ENCODE measurements at places on chromosomes 4 and X. TPM values are rescaled to one million over a fixed set of nuclear protein-coding genes. Genes with fewer than 3 reads are reported as not detected.
A peak's percentile ranks its signal among the peaks of the same experiment; 100 is the strongest.

The MAGEB17 gene
- total RNA-seq, result not detected

DNA sequence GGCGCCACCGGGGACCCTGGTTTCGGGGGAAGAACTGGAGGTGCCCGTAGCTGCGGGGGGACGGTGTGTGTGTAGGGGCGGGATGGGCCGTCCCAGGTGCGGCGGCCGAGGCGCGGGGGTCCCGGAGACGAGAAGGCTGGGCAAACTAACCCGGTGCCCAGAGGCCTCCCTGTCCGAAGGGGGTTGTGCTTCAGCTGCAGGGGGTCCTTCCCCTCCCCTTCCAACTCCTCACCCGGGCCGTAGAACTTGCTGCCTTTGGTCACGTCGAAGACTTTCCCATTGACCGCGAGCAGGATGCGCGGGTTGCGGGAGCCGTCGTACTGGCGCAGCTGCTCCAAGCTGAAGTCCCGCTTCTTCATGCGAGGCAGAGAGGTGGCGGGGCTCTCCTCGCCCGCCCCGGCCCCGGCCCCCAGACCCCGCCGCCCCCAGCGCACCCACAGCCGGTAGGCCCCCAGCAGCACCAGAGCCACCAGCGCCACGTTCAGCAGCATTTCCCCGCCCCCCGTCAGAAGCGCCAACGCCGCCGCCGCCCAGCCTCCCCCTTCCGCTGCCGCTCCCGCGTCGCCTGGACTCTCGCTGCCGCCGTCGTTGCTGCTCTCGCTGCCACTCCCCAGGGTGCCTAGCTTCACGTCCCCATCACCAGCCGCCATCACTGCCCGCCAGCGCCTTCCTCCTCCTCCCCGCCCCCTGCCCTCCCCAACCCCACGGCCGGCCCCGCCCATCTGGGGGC lies at the start of gene PGRMC2:
Gene PGRMC2 (minus strand): TSS at position 673 of the 730 bp plus-strand sequence. CDS start 23 bp downstream, at position 650.
- peak; percentile 44 for DNase-seq

DNA sequence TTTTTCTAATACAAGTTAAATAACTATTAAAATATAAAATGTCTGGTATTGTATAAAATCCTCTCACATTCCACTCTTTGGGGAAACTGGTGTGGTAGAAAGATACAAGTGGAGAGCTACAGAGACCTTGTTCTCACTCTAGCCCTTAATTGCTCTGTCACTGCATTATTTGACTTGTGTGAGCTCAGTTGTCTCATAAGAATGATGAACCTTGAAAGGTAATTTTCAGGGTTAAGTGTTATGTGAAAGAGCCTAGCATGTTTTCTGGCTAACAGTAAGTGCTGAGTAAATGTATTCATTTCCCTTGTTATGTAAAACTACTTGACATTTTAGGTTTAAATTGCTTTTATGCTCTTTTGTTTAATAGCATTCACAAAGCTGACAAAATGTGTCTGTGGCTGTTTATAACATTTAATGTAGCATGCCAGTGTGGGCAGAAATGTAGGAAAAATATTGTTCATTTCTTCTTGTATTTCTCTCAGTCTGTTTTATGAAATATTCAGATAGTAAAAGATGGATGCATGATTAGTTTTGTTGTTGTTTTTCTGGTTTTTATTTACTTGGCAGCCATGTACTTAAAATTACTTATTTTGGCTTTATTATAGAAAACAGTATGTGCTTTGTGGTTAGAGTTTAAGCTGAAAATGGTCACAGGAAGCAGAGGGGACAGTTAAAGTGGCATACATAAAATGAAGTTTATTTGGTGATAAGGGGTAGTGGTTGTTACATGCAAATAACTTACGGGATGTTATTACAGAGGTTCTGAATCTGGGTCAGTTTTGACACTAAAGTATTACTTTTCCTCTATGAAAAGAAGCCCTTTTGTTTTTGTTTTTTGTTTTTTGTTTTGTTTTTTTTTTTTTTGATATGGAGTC lies 29.2 kb downstream of the SLAIN2 start:
- DNase-seq, result no peak

The P2RY4 gene
- 0.48 TPM for total RNA-seq

The WWC2 gene
- 36.8 TPM for total RNA-seq

- peak; percentile 66 for DNase-seq
These were observed 93.6 kb upstream of the FTHL17 start for GRCh38 chrX:31165241-31166035.

The FRAS1 gene
- total RNA-seq, result 47.7 TPM

- DNase-seq, result no peak
These were observed 97.7 kb downstream of the EFHC2 start for GRCh38 chrX:44245733-44246132.

DNA sequence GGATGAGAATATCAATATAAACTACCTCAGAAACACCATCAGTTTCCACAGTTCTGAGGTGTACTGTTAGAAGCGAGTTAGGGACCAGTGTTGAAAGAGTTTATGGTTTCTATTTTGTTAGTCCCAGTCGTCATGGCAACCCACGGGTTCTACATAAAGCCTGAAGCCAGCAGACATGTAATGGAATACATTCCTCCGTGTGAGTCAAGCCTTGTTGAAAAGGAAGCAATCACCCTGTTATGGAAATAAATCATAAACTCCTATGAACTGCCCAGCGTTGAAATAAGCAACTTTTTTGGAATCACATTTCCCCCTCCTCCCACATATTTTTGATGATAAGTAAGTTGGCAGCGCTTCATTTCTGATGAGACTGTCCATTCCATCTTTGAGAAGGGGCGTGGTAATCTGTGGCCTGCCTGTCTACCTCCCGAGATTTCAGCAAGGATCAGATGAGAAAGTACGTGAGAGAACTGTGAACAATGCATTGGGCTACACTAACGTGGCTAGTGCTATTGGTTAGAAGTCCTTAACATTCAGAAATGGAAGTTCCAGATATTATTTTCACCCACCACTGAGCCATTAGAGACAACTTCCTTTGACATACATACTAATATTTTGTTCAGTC lies 40.4 kb upstream of the PDHA1 start:
- peak; percentile 63 for DNase-seq

GRCh38 chr4:51825341-51825740 lies 17.6 kb upstream of the DCUN1D4 start:
- no peak for DNase-seq

DNA sequence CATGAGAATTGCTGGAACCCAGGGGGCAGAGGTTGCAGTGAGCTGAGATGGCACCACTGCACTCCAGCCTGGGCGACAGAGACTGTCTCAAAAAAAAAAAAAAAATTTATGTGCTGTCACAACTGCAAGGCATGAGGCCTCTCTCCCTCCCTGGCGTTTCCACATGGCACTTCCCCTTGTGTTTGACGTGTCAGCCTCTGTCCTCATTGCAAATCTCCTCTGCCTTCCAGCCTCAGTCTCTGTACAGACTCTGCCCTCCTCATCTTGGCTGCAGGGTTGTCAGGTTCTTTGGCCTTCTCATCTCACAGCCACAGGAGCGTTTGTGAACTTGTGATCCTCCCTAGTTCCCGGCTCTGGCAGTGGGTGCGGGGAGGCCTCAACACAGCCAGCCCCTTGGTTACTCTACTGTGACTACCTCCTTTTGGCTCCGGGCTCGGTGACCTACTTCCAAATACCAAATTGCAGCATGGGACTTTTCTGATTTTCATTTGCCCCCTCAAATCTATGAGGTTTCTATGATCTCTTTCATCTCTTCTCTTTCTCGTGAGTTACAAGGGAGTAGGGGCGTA lies 250.0 kb downstream of the CBR4 start:
- no peak for DNase-seq

DNA sequence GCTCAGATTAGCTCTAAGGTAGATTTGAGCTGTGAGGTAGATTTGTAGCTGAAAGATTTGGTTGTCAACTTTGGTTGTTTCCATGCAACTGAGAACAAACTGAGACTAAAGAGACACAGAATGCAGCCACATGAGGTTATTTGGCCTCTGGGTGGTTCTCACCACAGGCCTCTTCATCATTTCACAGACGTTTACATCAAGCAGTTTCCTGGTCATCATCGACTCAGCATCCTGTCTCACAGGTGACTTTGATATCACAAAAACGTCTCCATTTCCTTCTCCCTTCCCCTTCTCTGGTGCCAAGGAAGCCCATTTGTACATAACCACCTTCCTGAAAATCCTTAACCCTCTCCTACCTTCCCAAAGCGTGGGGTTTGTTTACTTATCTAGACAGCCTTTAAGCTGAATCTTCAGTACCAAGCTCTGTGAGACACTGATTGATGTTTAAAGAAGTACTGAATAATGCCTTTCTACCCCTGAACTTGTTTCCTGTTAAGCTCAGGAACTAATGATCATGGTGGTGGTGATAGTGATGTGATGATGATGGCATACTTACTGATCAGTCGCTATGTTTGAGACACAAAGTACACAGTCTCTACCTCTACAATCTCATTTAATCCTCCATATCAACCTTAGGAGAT lies 81.9 kb downstream of the FAM114A1 start:
- DNase-seq, result no peak

DNA sequence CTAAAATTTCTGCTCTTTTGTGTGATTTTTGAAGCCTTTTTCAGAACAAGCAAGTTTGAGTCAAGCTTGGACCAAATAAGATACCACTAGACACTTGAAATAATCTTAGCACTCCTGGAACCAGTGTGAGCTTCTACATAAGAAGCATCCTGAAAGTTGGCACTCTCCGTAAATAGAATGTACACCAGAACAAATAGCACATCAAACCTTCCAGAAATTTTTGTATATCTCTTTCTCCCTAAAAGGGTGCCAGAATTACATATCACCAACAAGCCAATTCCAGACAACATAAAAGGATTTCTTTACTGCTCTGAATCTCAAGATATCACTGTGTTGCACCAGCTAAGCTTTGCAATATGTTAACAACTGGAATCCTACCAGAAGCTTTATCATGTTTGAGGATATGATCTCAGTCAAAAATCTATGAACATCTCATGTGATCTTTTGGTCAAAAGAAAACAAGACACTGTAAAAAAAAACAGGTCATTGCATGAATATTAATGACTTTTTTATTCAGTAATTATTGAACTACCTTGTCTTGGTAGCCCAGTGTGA lies 117.2 kb downstream of the PRSS12 start:
- DNase-seq, result peak; percentile 92

- no peak for DNase-seq
These were observed 81.4 kb downstream of the SH3RF1 start for GRCh38 chr4:169189372-169189771.

- DNase-seq, result no peak
These were observed 77.5 kb upstream of the CLCN4 start for GRCh38 chrX:10079231-10079630.

DNA sequence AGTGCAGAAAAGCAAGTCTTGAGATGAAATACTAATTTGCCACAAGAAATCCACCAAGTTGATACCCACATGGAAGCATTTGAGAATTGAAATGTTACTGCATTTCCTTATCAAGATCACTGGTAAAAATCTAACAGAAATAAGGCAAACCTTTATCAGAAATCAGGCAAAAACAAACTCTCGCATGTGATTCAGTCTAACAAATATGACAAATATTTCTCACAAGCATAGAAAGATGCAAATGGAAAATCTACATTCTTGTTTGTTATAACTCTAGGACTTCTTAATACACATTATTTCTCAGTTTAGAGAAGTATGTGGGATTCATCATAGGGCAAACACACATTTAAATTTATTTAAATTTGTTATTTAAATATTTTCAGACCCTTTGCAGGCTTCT lies 52.9 kb downstream of the TXK start:
- DNase-seq, result no peak

The TRIM61 gene
- 12.3 TPM for total RNA-seq

GRCh38 chrX:39477031-39477761 lies 620.6 kb downstream of the BCOR start:
- DNase-seq, result no peak

The ENPEP gene
- total RNA-seq, result 15.2 TPM

GRCh38 chr4:143397335-143397734 lies 60.7 kb downstream of the GAB1 start:
- DNase-seq, result no peak

The HSFX3 gene
- total RNA-seq, result not detected

- no peak for DNase-seq
These were observed 58.5 kb upstream of the HELT start for GRCh38 chr4:184959786-184960185.

DNA sequence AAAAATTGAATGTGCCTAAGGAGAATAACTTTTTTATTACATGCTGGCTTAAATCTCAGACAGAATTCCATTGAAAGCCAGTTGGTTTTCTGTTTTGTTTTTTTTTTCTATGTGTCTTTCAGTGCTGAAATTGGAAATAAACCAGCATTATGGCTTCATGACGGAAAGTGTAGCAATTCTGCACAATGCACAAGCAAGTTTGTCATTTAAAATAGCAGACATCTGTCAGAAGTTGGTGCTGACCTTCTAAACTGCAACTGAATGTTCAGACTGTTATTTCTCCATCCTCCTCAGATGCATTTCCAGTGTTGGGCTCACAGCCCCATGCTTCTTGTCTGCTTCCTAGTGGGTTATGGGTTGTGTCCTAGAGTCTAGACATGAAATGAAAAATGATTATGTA lies 107.2 kb upstream of the LIMCH1 start:
- peak; percentile 74 for DNase-seq

The SHOX gene
- 0.96 TPM for total RNA-seq

The TEX13C gene
- total RNA-seq, result 2.6 TPM

DNA sequence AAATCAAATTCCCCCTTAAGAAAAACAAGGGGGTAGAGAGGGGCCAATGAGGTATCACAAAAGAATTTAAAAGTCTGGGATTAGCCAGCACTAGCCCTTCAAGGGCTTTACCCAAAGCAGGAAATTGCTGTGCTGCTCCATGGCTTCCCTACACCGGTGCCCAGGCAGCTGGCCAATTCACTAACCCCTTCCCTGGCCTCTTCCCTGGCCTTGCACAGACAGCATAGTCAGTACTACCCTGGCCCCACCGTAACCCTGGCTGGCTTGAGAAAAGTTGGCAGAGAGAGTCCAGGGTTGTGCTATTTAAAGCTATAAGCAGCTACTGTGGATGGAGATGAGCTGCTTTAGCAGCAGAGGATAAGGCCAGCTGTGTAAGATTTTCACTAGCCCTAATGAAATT lies 43.1 kb downstream of the ADAMTS3 start:
- DNase-seq, result peak; percentile 89

The FGA gene
- total RNA-seq, result 3.6 TPM

GRCh38 chrX:120145295-120145925 lies 13.0 kb upstream of the RHOXF2 start:
- no peak for DNase-seq

DNA sequence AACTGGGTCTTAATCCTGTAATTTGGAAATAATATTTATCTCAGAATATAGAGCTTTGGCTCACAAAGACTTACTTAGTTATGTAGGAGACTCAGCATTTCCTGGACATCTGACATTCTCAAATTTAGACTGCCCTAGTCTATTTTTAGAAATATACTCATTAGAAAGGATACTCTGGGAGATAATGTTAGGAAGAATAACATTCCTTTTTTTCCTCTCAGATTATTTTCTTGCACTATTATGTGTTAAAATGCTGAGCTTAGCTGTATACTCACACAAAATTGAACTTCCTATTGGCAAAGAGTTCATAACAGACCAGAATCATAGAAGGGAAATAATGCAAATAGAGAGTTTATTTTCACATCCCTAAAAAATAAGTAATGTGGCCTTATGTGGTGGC lies 1424.9 kb upstream of the PCDH7 start:
- DNase-seq, result no peak
